ENCODE measurements at places on chromosomes 16 and 17. TPM values are rescaled to one million over a fixed set of nuclear protein-coding genes. Genes with fewer than 3 reads are reported as not detected.

- no peak for DNase-seq
Measured at GRCh38 chr17:64630309-64631223, 31.5 kb downstream of the SMURF2 start.

DNA sequence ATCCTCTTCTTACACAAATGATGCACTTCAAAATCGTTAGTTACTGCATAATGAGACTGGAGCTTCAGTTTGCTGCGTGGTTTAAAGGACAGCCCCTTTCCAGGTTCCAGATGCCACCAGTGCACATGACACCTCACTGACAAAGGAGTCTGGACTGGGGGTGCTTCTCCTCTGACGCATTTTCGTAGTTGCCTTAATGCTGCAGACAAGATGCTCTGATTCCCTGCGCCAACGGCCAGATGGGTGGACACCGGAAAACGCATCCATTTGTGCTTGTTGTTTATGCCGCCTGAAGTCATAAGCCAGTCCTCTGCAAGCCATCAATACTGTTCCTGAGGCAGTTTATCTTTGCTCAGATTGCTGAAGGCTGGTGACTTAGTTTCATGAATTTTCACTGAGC is 16.0 kb downstream of the FBXO31 start:
- DNase-seq: no peak

DNA sequence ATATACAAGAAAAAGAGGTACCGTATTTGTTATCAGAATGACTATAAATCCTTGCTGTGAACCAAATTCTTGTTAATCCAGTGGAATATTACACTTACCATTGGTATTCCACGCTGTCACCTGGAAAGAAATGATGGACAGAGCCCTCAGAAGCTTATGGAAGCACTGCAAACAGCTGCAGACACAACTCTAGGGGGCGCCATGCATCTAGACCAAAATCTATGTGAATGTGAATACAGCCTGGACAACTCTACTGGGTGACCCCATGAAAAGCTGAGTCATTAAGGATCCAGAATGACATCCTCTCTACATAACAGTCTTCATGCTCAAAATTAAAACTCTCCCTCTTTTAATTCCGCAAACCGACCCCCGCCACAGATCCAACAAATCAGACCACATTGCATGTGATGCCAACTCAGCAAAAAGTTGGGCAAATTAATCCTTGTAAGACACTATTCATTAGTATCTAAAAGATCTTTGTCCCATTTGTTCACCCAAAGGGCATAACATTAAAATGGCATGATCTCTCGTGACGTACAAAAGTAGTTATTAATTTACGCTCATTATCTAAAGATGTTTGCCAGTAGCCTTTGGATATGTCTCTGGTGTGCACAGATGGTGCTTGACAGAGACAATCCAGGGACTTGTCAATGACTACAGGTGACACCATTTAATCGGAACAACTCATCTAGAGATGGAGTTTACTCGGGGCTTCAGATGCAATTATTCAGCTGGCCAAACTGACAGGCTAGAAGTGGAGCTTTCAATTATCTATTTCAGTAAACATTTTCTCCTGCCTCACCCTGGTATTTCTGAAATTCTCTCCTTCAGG is 552.7 kb upstream of the PSMD7 start:
- no peak for DNase-seq

- DNase-seq: no peak
Measured at GRCh38 chr17:77579682-77580081, 378.8 kb upstream of the TNRC6C start.

- DNase-seq: no peak
Measured at GRCh38 chr17:75099881-75100595, 9.7 kb upstream of the ARMC7 start.

GRCh38 chr17:83190004-83190385 is 110.6 kb downstream of the METRNL start:
- DNase-seq: no peak

MT1A gene
- total RNA-seq: not detected

Measured in bronchial epithelial cell (primary cell).